ENCODE measurements at places on chromosomes 12 and 14.

GRCh38 chr12:77087427-77087826 is 22.1 kb upstream of the E2F7 start:
- DNase-seq: peak; percentile 68

DNA sequence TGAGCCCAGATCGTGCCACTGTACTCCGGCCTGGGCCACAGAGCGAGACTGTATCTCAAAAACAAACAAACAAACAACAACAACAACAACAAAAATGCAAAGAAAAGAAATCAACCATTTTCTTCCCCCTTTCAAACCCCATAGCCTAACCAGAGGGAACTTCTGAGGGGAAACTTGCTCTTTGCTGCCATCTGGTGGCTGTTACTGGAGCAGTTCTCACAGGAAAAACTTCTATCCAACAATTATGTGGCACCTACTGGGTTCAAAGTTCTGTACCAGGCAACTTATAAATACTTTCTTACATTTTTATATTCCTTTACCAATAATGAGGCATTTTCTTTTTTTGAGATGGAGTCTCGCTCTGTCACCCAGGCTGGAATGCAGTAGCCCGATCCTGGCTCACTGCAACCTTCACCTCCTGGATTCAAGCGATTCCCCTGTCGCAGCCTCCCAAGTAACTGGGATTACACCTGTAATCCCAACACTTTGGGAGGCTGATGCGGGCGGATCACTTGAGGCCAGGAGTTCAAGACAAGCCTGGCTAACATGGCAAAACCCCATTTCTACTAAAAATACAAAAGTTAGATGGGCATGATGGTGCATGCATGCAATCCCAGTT is 50.9 kb upstream of the BICDL1 start:
- DNase-seq: peak; percentile 78

DNA sequence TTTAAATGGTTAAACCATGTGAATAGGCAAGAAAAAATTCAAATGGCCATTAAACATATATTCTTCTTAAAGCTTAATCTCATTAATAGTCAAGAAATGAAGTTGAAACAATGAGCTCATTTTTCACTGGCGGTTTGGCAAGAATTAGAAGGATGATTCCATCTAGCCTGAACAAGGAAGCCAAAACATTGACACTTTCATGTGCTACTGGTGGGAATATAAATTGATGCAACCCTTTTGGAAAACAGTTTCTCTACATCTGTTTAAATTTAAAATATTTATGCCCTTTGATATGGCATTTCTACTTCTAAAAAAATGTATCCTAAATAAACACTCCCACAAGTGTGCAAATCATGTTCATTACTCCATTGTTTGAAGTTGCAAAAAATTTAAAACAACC is 174.7 kb upstream of the HIF1A start:
- DNase-seq: no peak

- peak; percentile 50 for DNase-seq
These were observed 17.1 kb upstream of the DLK1 start for GRCh38 chr14:100709289-100710284.

DNA sequence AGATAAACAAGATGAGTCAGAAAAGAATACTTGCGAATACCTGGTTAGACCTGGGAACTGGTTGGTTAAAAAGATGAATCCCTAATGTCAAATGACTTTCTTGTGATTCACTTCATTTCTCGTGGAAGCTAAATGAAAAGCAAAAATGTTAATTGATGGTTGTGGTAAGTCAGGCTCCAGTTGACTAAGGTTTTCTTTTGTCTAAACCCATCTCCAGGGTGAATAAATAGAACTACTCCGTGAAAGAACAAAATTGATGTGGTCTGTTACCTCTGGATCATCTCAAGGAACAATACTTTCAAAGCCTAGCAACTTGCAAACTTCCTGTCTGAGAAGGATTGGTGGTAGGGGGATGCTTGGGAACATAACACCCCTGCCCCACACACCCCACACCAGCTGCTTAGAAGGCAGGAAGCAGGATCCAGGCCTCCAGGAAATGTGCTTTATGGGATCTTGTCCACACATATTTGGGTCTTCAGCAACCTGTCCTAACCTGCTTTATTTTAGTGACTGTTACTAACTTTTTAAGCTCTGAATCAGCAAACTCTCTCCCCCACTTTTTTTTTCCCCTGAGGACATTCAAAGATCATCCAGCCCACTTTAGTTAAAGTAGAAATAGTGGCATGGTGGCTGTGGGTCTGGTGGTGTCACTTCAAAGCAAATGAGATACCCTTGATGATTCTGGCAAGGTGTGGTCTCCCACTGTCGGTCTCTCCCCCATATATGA is 60.4 kb upstream of the PTHLH start:
- DNase-seq: peak; percentile 35

DNA sequence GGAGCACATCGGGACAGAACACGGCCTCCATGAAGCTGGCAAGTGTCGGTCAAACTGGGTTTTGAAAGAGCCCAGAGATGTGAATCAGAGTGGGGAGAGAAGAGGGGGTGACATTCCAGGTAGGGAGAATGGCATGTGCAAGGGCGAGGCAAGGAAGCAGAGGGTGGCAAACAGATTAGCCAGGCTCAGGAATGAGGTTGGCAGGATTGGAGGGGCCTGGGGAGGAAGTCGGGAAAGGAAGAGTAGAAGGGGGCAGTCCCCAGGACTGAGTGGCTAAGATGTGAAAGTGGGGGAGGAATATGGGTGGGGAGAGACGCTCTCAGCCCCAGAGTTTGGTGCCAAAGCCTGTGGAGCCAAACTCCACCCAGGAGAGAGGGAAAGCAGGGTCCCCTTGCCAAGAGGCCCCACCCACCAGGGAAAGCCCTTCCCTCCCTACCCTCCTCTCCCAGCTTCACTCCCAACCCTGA is 5.5 kb upstream of the HDAC7 start:
- DNase-seq: no peak

DNA sequence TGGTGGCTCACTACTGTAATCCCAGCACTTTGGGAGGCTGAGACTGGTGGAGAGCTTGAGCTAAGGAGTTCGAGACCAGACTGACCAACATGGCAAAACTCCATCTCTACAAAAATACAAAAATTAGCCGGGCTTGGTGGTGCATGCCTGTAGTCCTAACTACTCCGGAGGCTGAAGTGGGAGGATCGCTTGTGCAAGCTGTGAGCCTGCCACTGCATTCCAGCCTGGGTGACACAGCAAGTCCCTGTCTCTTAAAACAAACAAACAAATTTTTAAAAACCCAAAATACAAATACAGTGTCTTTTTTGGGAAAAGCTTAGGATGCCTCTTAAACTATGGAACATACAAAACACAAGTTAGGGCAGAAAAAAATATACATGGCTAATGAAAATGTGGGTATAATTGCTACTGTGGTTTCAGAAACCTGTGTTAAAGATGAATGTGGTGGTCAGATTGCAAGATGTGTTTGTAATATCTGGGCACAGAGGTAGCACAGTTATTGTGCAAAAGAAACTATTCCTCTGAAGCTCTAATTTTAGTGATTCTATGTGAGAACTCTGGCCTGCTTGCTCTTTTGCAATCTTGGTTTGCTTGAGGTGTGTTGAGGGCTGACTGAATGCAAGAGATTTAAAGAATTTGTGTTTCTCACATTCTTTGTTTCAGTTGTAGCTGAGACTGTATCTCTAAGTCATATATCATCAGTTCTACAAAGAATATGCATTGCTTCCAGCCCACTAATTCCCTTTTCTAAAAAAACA is 3.9 kb upstream of the HSPA2 start:
- peak; percentile 20 for DNase-seq

GRCh38 chr14:39668449-39668848 is 236.2 kb upstream of the FBXO33 start:
- DNase-seq: no peak

DNA sequence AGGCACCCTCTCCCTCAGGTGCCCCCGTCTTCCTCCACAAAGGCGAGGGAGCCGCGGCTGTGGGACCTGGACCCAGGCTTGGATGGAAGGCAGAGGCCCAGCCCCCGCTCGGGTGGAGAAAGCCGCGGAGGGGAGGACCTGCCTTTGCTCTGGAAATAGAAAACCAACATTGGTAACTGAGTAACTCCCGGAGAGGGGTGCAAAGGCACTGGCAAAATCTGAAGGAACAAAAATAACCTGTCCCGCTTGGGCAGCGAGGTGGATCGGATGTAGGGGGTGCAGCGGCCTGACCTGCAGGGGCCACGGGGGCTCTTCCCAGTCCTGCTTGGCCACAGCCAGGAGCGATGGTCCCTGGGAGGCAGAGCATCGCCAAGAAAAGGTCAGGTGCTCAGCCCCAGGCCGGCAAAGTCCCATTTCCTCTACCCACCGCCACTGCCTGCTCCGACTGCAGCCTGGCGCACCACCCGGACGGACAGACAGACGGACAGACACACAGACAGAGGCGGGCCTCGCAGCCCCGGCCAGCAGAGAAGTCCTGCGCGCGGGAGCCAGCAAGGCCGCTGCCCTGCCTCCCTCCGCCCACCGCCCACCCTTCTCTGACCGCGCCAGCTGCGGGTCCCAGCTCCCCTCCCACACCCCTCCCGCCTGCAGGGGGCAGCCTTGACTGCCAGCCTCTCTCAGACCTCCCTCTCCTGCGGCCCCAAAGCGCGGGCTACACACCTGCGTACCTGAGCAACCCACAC is 21.4 kb upstream of the TMEM106C start:
- peak; percentile 25 for DNase-seq

GRCh38 chr14:71190770-71191374 is 283.6 kb downstream of the PCNX1 start:
- DNase-seq: no peak

- DNase-seq: no peak
These were observed 19.5 kb upstream of the GAS2L3 start for GRCh38 chr12:100553936-100554335.

- no peak for DNase-seq
These were observed 49.1 kb upstream of the ANO4 start for GRCh38 chr12:100745378-100746071.

GRCh38 chr12:51025338-51025835 is 797 bp downstream of the SLC11A2 start:
- no peak for DNase-seq

DNA sequence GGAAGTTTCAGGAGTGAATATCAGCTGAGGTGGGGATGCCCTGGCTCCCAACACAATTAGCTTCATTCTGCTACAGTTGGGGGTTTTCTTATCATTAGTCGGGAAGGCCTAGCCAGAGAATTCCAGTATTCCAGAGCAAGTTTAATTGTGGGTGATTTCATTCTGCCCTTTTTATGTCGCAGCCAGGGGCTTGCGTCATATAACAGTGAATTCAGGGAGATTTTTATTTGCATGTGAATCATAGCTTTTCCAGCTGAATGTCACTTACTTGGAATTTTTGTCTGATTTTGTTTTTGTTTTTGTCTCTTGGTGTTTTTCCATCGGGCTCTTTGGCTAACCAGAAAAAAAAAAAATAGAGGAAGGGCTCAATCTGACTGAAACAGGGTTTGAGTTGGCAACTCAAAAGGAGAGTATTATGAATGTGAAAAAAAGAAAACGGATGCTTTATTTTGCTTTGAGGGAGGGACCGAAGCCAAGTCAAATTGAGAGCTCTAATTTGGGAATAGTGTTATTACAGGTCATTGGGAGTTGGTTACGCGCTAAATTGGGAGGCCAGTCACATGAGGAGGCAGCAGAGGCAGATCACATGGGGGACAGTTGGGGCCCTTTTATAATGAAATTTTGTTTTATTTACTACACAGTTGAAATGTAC is 119.4 kb downstream of the SAMD4A start:
- peak; percentile 70 for DNase-seq

- DNase-seq: no peak
These were observed 624.1 kb upstream of the FOXG1 start for GRCh38 chr14:28142400-28143015.

DNA sequence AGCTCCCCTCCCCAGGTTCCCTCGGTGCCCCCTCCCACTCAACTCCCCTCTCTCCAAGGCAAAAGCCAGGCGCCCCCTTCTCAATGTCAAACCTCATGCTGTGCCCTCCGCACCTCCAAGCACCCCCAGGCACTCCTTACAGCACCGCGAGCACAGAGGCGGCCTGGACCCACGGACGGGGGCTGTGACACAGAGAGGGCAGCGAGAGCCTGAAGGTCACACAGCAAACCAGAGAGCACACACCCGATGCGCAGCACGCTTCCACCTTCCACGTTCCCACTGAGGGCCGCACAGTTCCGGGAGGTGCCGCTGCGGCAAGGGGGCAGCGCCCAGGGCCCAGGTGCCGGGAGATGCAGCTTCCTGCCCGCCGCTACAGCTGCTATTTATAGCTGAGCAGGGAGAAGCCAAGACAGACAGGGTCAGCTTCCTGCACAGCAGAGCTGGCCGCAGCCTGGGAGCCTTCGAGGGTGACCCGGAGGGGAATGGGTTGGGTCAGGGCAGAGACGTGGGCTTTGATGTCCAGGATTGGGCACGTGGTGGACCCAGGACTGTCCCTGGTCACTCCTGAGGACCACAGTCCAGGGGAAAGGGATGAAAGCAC is 12.9 kb downstream of the NCOR2 start:
- DNase-seq: no peak

DNA sequence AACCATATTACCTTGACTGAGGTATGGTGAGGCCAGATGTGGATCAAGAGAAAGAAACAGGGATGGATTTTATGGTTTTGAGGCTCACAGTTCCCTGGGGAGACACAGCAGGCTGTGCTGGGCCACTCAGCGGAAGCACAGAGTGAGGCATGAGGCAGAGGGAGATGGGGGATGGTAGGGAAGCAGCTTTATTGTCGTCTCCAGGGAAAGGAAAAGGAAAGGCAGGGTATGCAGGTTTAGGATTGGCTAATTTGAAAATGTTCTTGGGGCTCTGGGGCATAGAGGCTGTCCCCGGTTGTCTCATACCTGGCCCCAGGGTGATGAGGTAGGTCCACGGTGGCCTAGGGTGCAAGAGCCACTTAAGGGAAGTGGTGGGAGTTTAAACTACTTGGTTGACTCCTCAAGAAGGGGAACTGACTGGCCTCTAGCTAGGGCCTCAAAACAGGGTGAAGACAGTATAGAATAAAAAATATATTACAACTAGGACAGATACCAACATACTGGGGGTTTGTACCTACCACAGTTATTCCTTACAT is 322.8 kb downstream of the RGS6 start:
- no peak for DNase-seq

DNA sequence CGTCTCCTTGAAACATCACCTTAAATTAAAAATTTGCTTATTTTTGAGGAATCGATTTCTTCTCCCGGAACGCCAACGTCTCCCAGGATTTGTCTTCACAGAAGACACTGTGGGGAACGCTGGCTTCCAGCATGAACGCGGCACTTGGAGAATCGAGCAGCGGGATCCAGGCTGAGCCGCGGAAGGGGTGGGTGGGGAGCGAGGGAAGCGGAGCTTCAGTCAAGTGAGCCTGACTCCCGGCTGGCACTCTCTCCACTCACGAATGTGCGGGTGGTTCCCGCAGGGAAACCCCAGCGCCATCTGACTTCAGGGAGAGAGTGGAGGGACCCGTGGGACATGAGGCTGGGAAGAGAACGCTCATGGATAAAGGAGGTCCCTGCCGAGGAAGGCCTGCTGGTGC is 506.0 kb upstream of the TMEM132C start:
- DNase-seq: no peak

GRCh38 chr14:92558319-92558718 is 44.7 kb downstream of the RIN3 start:
- no peak for DNase-seq

GRCh38 chr12:101068402-101068801 is 141.6 kb downstream of the SLC5A8 start:
- no peak for DNase-seq

Data from AG20443 (cell line).